ENCODE measurements at places on chromosomes 1 and 21.

DNA sequence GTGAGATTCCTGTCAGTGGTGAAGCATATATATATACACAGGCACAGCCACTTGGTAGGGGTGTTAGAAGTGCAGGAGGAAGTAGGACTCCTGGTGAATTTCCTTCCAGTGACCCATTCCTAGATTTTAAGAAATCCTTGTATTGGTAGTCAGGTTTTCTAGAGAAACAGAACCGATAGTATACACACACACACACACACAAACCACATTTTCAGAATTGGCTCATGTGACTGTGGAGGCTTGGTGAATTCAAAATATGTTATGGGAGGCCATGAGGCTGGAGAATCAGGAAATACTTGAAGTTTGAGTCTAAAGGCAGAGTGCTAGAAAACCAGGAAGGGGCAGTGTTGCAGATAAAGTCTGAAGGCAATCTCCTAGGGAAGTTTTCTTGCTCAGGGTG, 114.2 kb downstream of the FCRL5 start:
- DNase-seq: no peak

GRCh38 chr1:21278860-21279845, 11.1 kb downstream of the ECE1 start:
- no peak for DNase-seq

DNA sequence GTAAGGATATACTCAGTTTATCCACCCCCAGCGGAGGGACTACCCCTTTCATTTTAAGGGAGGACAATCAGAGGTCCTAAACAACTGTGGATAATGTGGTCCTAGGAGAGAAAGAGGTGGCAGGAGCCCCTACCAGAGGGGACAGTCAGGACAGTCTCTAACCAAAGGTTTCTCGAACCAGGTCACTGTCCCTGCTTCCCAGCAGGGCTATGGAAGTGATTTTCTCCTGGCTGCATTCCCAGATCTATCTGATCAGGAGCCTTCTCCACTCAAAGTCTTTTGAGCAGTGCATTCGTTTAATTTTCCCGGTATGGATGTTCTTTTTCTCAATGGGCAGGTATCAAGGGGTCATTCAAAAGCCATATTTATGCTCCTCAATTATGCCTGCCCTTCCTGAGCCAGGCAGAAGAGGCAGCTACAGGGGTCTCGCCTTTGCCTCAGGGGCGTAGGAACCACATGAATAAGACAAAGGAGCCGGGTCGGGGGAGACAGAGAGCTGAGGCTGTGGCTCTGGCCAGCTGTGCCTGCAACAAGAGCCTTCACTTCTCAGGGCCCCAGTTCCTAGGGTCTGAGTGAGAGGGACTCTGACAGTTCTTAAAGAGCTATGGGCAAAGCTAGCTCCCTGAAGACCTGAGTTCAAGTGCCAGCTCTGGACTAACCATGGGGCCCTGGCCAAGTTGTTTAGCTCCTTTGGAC, 62.5 kb upstream of the DMRTB1 start:
- DNase-seq: no peak

GRCh38 chr1:231248778-231249177, 7.8 kb downstream of the GNPAT start:
- no peak for DNase-seq

- no peak for DNase-seq
These were observed 228.3 kb downstream of the FMN2 start for GRCh38 chr1:240319998-240320397.

GRCh38 chr1:149977345-149977744, 33.2 kb downstream of the OTUD7B start:
- DNase-seq: no peak

GRCh38 chr1:33031506-33031905, 5.2 kb downstream of the AK2 start:
- DNase-seq: no peak

- no peak for DNase-seq
These were observed 703.2 kb downstream of the MRPL39 start for GRCh38 chr21:24903994-24904635.

DNA sequence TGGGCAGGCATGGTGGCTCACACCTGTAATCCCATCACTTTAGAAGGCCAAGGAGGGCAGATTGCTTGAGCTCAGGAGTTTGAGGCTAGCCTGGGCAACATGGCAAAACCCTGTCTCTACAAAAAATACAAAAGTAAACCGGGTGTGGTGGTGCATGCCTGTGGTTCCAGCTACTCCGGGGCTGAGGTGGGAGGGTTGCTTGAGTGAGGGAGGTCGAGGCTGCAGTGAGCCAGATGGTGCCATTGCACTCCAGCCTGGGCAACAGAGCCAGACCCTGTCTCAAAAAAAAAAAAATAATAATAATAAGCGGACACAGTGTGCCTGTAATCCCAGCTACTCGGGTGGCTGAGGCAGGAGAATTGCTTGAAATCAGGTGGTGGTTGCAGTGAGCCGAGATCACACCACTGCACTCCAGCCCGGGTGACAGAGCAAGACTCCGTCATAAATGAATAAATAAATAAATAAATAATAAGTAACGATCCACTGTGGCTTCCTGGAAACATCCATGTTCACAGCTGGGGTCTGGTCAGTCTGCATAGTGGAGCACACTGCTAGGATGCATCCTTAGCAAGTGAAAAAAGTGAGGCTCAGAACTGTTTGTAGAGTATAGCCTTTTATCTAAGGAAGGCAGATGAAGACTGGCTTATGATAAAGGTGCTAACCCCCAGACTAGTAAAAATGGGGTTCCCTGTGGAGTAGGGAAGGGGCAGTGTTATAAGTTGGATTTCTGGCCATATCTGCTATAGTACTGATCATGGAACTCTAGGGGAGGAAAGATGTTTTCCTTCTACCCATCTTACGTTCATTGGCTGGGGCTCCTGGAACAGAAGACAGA, 15.7 kb downstream of the PKNOX1 start:
- no peak for DNase-seq
